ENCODE measurements at places on chromosomes 5 and 9.

DNA sequence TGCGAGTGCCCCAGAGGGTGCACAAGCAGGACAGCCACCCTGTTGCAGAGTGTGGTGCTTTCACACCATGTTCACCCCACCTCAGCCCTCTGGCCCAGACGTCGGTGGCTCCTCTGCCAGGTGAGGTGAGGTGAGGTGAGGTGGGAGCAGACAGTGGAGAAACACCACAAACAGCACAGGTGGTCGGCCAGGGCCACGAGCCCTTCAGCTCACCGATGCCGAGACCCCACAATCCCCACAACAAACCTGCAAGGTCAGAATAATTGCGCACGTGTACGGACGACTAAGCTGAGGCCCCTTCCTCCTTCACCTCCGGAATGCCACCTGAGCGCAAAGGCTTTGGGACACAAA, 10.5 kb downstream of the BRD3 start:
- no peak for DNase-seq

GRCh38 chr9:76374783-76375559, 19.3 kb downstream of the RFK start:
- DNase-seq: peak; percentile 79

GRCh38 chr9:116390303-116391228, 237.0 kb downstream of the PAPPA start:
- no peak for DNase-seq

DNA sequence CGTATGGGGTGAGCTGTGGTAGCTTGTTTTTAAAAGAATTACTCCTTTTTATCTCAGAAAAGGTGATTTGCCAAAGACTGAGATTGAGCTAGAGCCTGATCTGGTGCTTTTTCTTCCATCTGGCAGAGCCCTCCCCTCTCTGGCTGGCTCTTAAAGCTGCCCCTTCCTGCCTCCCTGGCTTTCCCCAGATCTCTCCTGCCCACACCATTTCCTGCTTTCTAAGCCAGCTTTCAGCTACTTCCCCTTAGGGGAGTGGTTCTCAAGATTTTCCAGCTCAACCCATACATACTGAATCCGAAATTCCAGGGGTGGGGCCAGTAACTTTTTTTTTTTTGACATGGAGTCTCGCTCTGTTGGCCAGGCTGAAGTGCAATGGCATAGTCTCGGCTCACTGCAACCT, 4.8 kb upstream of the ACOT12 start:
- no peak for DNase-seq

- no peak for DNase-seq
Observed at GRCh38 chr9:113526841-113527240, 63.3 kb downstream of the RGS3 start.

GRCh38 chr9:89304020-89304833, 6.8 kb upstream of the CKS2 start:
- no peak for DNase-seq

GRCh38 chr5:84869675-84870074, 485.0 kb upstream of the EDIL3 start:
- DNase-seq: no peak

DNA sequence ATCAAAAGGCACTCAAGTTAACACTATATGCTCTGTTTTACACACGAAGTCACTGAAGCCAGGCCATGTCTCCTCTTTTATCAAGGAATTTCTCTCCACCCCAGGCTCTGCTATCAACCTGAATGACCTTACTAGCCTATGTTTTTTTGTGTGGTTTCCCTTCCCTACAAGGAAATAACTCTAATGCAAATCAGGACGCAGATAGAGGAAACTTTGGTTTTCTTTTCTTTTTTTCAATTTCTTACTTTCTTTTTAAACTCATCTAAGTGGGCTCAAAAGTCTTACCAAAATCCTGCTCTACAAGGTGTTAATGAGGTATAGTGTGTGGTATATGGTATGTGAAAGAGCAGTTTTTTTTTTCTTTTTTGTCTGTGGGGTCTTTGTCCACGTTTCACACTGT, 5.5 kb upstream of the SLC46A2 start:
- no peak for DNase-seq

- no peak for DNase-seq
Observed at GRCh38 chr5:16597946-16598694, 18.7 kb downstream of the RETREG1 start.

DNA sequence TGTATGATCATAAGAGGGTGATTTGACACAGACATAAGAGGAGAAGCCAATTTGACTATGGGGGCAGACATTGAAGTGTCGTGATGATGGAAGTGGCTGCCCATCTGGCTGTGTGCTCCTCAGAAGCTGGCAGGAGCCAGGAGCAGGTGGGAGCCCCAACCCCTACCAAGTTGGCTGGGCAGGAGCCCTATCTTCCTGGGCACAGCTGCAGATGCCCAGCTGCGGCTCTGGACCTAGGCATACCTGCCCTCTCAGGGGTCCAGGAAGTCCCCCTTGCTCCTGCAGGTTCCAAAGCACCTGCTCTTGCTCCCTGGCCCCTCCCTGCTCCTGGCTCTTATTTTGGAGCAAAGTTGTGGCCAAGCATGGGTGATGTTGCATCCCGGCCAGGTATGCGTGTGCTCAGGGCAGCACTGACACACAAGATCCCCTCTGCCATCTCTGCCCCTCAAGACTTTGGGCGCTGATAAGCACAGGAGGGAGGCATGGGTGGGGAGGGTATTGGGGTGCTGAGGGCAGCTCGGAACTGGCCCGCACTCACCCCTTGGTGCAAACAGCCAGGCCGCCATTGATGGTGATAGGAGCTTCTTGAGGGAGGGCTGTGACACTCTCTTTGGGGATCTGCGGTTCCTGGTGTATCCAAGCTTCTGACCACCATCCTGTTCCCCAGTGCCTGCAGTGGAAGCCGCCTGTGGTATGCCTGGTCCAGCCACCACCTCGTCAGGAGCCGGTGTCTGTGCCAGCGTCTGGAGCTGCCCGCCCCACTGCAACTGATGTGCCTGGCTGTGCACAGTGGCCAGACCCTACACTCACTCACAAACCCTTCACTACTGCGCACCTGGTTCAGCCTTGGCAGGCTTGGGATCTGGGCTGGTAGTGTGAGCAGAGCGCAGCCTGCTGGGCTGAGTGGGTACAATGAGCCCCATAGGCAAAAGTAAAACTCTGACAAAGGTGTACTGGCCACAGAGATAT, 230.9 kb downstream of the CDH9 start:
- DNase-seq: no peak

GRCh38 chr5:32949286-32949970, 238.3 kb downstream of the NPR3 start:
- no peak for DNase-seq

GRCh38 chr9:92737216-92737606, 27.4 kb downstream of the BICD2 start:
- no peak for DNase-seq

DNA sequence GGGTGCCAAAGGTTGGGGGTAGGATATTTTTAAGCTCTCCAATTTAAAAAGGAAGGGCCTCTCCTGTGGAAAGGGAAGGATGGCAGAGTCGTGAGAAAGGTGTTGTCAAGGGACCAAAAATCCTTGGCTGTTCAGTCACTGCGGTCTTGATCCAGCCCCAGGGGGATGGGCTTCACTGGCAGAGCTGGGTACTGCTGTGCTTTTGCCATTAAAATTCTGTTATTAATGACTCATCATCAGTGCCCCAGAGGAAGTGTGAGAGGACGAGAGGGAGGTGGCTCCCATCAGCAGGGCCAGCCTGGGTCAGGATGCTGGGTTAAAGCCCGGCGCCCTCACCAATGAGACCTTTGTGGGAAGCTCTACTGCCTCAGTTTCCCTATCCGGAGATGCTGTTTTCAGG, 16.7 kb downstream of the PCDH12 start:
- DNase-seq: no peak

DNA sequence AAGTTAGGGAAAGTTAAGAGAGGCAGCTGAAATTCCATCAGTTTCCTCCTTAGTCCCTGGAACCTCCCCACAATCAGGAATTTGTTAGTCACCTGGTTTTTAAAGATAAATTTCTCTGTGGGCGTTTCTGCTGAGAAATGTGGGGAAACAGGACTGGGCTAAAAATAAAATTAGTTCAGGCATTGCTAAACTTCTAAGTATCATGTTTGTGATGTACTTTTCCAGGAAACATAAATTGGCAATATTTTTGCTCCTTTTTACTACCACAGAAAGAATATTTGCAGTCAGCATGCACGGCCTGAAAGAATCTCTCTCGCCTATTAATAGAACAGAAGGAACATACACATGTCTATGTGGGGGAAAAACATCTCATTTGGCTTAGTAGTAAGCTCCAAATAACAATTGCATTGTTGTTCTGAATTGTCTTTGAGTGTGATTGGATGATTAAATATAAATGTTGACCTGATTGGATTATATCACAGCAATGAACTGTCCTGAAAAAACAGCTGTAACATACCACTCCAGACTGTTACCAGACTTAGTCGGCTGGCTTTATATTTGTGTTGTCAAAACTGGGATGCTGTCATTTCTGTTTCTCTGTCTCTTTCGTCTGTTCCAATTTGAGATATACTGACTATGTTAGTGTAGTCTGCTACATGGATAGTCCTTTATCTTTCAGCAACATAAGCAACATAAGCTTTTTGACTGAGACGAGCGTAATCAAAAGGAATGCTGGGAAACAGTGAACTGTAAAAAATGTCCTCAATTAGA, 12.9 kb downstream of the TJP2 start:
- DNase-seq: no peak

GRCh38 chr5:151221574-151221973, 2.3 kb downstream of the CCDC69 start:
- no peak for DNase-seq

DNA sequence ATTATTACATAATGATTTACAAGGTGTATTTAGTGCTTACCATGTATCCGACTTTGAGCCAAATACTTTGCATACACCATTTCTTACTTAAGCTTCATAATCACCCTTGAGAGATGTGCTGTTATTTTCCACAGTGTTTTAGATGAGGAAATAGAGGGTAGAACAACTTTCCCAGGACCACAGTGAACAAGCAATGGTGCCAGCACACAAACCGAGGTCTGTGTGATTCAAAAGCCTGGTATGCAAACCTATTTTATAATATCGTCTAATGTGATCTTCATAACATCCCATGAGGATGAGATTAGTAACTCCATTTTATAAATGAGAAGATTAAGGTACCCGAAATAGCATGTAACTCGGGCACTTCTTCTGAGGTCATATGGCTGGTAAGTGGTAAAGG, 294.7 kb downstream of the NSG2 start:
- DNase-seq: no peak

GRCh38 chr9:135268981-135269380, 181.5 kb downstream of the OLFM1 start:
- no peak for DNase-seq

DNA sequence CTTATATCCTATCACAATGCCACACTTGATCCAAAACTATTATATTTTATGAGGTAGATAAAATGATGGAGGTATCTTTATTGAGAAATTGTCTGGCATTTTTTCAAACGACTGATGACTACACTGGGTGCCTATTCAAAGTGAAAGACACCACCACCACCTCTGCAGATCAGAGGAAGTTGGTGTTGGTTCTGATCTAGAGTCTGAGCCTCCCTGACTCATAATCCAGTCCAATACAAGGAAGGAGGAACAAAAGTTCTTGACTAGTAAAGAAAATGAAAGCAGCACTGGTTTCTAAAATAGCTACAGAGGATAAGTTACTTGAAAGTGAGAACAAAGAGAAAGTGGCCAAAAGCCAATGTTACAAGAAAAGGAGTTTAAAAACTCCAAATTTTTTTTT, 139.9 kb downstream of the RFX3 start:
- DNase-seq: no peak

GRCh38 chr5:174354571-174354970, 309.1 kb downstream of the NSG2 start:
- no peak for DNase-seq

DNA sequence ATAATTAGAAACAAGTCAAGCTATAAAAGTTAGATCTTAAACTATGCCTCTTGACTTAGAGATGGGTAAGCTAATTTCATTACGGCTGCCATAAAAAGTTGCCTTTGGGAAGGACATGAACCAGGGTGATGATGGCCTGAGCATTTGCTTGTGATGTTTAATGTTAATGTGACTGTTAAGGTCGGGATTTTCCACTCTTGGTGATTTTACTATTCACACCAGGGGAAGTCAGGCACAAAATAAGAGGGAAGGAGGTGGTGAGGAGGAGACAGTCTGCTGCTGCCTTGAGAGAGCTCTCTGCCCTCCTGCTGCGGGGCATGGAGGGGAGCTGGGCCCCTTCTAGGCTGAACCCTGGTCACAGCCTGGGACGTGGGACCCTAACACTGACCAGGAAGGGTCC, 34.4 kb downstream of the AHRR start:
- no peak for DNase-seq

DNA sequence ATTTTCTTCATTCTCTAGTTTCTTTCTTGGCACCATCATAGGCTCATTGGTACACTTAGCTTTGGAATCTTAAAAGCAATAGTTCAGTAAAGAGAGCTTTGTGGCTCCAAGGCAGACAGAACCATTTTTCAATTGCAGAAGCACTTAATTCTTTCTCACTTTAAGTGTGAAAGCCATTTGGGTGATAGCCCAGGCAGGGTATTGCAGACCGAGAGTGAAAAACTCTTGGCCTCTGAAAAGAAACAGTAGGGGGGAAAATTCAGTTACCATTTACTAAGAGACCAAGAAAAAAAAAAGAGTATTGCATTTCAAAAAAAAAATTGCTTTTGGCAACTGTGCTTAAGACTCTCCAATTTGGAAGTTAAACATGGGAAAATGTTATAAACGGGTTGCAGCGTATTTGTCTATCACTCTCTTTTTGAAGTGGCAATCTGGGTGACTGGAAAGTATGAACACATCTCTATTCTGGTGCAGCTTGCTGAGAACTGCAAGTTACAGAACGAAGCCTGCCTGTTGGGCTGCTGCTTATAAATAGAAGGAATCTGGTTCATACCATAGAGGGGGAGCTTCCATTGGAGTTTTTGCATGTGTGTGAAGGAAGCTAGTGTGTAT, 170.5 kb downstream of the TLE4 start:
- DNase-seq: no peak

- DNase-seq: peak; percentile 86
Observed at GRCh38 chr9:35923927-35924763, 14.9 kb downstream of the SPAAR start.

- DNase-seq: no peak
Observed at GRCh38 chr9:19381656-19382055, 1.6 kb upstream of the RPS6 start.

DNA sequence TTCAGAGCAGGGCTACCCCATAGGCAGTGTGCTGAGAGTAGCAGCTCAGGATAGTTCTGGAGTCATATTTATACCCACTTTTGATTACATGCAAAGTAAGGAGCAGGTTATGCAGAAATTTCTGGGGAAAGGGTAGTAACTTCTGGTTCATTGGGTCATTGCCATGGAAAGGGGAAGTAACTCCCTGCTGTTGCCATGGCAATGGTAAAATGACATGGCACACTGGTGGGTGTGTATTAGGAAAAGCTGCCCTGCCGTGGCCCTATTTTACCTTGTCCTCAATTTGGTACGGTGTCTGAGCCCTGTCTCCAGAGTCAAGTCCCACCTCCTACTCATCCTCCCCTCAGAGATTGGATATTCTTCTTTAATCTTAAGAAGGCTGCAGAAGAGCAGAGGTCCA, 526.7 kb upstream of the TYRP1 start:
- DNase-seq: no peak
